ENCODE measurements at places on chromosomes 7 and 10. TPM values are rescaled to one million over a fixed set of nuclear protein-coding genes. Genes with fewer than 3 reads are reported as not detected.

GRCh38 chr7:1964211-1964912 lies 268.4 kb downstream of the MAD1L1 start:
- peaks cover 2% of the 10 kb centered on the region for H3K27me3 ChIP-seq
- no peak overlapping the region for H3K4me3 ChIP-seq
- H3K36me3 ChIP-seq: peaks cover 44% of the 10 kb centered on the region
- H3K4me1 ChIP-seq: peaks cover 13% of the 10 kb centered on the region

- H3K4me1 ChIP-seq: no peaks in the 10 kb centered on the region
- DNase-seq: no peak
- no peaks in the 10 kb centered on the region for H3K36me3 ChIP-seq
- H3K27me3 ChIP-seq: no peaks in the 10 kb centered on the region
- H3K27ac ChIP-seq: no peak overlapping the region
Measured at GRCh38 chr10:19168584-19168983, 120.0 kb downstream of the MALRD1 start.

DNA sequence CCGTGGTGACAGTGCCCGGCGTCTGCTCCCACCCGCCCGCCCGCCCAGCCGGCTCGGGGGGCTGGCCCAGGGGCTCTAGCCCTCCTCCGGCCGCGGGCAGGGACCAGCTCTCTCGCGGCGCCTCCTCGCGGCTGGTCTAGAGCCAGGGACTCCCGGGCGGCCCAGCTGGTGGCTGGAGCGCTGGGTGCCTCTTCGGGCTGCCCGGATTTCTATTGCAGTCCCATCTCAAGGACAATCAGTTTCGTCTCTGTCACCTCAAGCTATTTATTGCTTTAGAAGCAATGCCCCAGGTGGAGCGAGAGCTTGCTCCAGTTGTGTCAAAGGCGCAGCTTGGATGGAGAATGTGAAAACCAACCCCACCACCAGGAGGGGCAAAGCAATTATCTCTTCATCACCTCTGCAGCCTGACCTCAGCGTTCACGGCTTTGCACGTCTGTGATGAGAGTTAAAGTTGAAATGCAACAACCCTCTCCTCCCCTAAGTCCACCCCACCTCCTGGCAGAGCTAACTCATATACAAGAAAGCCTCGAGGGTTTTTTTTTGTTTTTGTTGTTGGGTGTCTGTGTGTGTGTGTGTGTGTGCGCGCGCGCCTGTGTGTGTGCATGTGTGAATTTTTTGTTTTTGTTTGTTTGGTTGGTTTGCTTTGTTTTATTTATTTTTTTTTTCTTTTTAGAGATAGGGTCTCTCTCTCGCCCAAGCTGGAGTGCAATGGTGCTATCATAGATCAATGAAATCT lies at the start of gene ITGA8:
Gene ITGA8 (minus strand): TSS at position 24 of the 736 bp plus-strand sequence. CDS start 151 bp downstream, outside the sequence.
- H3K36me3 ChIP-seq: no peaks in the 10 kb centered on the region
- H3K27me3 ChIP-seq: peaks cover 45% of the 10 kb centered on the region
- no peak within 1 kb of the TSS for H3K4me3 ChIP-seq
- H3K27ac ChIP-seq: no peak within 1 kb of the TSS

DNA sequence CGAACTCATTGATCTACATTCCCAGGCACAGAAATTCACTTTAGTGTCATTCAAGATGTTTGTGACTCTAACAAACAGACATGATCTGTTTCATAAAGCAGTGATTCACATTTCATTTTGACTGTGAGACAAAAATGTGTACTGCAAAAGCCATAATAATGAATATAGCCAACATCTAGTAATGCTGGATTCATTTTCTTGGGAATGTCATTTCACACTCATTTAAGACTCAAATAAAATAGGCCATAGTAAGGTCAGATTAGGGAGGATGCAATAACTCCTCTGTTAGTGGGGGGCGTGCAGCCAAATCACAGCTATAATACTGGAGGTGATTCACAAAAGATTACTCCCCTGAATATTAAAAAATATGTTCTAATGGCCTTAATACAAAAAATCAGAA lies 566.6 kb upstream of the ZWINT start:
- H3K4me3 ChIP-seq: no peak overlapping the region
- H3K27ac ChIP-seq: no peak overlapping the region
- no peaks in the 10 kb centered on the region for H3K36me3 ChIP-seq
- no peaks in the 10 kb centered on the region for H3K27me3 ChIP-seq

DNA sequence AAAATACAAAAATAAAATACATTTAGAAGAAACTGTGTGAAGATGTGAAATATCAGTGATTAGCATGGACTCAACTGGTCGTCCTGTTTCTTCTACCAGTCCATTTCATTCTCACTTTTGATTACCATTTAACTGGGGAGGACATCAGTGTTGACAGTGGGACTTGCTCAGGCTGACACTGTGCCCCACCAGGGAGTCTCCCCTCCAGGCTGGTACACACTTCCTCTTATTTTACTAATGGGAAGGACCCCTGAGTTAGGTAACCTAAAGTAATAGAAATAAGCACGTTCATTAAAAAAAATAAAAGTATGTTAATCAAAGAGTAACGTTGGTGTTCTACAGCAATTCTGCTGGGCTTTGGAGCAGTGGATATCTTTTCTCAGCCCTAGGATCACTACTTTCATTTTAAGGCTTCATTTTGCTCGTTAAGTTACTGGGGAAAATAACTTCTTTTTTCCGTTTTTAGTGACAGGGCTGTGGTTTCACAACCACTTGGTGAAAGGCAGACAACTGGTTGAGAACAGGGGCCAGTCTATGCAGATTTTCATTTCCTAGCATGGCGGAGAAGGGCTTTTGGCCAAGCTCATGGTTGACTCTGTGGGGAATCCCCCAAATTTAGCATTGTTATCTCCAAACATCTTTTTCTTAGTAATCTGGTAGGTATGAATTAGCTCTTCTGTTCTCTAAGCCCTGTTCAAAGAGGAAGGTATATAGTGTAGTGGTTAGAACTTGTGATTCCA lies 2.1 kb downstream of the SNX10 start:
- H3K27ac ChIP-seq: peak overlapping the region; percentile 94
- peak; percentile 92 for DNase-seq

- H3K4me1 ChIP-seq: peaks cover 2% of the 10 kb centered on the region
- no peaks in the 10 kb centered on the region for H3K27me3 ChIP-seq
- H3K36me3 ChIP-seq: no peaks in the 10 kb centered on the region
- no peak overlapping the region for H3K4me3 ChIP-seq
- H3K27ac ChIP-seq: no peak overlapping the region
Measured at GRCh38 chr10:120606051-120606764, 149.2 kb downstream of the PLPP4 start.

- H3K36me3 ChIP-seq: no peaks in the 10 kb centered on the region
- no peak overlapping the region for H3K4me3 ChIP-seq
- H3K27me3 ChIP-seq: peaks cover 48% of the 10 kb centered on the region
Measured at GRCh38 chr7:132351954-132352499, 224.2 kb downstream of the PLXNA4 start.

GRCh38 chr10:132186488-132187429 lies at the start of gene DPYSL4:
Gene DPYSL4 (plus strand): TSS chr10:132186948. CDS start chr10:132187064, 116 bp downstream.
- peaks cover 16% of the 10 kb centered on the region for H3K4me1 ChIP-seq
- H3K27ac ChIP-seq: no peak within 1 kb of the TSS
- DNase-seq: peak; percentile 80
- H3K36me3 ChIP-seq: peaks cover 5% of the 10 kb centered on the region

Gene GARIN1A
- total RNA-seq: 0.37 TPM

Gene RPEL1
- not detected for total RNA-seq

Gene CYP3A4
- total RNA-seq: not detected

Gene TAS2R4
- 1.0 TPM for total RNA-seq

Gene SPDYE16
- not detected for total RNA-seq
